ENCODE measurements at places on chromosomes 4 and X.
A peak's percentile ranks its signal among the peaks of the same experiment; 100 is the strongest.

- H3K4me3 ChIP-seq = no peak overlapping the region
- H3K27ac ChIP-seq = no peak overlapping the region
- H3K4me1 ChIP-seq = no peaks in the 10 kb centered on the region
- no peak for ATAC-seq
Measured at GRCh38 chr4:47340914-47341313, 122.6 kb downstream of the COMMD8 start.

DNA sequence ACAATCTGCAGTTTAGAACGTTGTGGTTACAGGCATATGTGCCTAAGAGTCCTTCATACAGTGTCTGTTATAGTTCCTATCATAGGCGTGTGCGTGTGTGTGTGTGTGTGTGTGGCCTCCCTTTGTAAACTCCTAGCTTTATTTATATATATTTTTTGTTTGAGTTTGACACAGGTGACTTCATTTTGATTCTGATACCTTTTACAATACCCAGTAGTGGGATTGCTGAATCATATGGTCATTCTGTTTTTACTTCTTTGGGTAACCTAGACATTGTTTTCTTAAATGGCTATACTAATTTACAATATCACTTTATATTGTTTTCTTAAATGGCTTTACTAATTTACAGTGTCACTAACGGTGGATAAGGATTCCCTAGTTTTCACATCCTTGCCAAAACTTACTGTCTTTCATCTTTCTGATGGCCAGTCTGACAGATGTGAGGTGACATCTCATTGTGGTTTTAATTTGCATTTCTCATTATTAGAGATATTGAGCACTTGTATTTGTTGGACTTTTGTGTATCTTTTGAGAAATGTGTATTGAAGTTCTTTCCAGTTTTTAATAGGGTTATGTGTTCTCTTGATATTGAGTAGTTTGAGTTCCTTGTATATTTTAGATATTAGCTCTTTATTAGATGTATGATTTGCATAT lies 211.1 kb upstream of the NUDT6 start:
- no peaks in the 10 kb centered on the region for H3K36me3 ChIP-seq
- ATAC-seq = no peak
- no peak overlapping the region for H3K27ac ChIP-seq
- no peaks in the 10 kb centered on the region for H3K27me3 ChIP-seq
- H3K4me1 ChIP-seq = no peaks in the 10 kb centered on the region

GRCh38 chr4:132383571-132384199 lies 765.4 kb upstream of the PCDH10 start:
- H3K27me3 ChIP-seq = no peaks in the 10 kb centered on the region
- no peaks in the 10 kb centered on the region for H3K4me1 ChIP-seq
- no peak for ATAC-seq
- H3K36me3 ChIP-seq = no peaks in the 10 kb centered on the region
- no peak overlapping the region for H3K4me3 ChIP-seq
- H3K27ac ChIP-seq = no peak overlapping the region

DNA sequence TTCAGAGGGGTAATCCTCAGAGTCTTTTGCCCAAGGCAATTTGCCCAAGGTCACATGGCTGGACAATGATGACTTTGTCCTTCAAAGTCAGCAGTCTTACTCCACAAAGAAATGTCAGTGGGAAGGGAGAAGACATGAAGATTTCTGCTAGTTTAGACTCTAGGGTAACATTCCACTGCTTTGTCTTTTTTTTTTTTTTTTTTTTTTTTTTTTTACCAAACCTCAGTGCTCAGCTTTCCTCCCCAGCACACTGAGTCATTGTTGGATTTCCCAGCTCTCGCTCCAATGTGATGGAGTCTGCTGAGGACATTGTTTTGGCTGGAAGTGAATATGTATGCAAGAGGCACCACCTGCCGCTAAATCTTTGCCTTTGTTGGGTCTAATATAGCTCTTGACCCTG lies 7.2 kb upstream of the C1QTNF7 start:
- peak overlapping the region; percentile 92 for H3K27ac ChIP-seq
- peaks cover 85% of the 10 kb centered on the region for H3K4me1 ChIP-seq
- no peaks in the 10 kb centered on the region for H3K36me3 ChIP-seq
- no peak overlapping the region for H3K4me3 ChIP-seq

- H3K36me3 ChIP-seq = no peaks in the 10 kb centered on the region
- H3K27me3 ChIP-seq = no peaks in the 10 kb centered on the region
- no peaks in the 10 kb centered on the region for H3K4me1 ChIP-seq
- no peak overlapping the region for H3K4me3 ChIP-seq
- no peak for ATAC-seq
- no peak overlapping the region for H3K27ac ChIP-seq
Measured at GRCh38 chr4:12701384-12701783, 782.8 kb downstream of the RAB28 start.

DNA sequence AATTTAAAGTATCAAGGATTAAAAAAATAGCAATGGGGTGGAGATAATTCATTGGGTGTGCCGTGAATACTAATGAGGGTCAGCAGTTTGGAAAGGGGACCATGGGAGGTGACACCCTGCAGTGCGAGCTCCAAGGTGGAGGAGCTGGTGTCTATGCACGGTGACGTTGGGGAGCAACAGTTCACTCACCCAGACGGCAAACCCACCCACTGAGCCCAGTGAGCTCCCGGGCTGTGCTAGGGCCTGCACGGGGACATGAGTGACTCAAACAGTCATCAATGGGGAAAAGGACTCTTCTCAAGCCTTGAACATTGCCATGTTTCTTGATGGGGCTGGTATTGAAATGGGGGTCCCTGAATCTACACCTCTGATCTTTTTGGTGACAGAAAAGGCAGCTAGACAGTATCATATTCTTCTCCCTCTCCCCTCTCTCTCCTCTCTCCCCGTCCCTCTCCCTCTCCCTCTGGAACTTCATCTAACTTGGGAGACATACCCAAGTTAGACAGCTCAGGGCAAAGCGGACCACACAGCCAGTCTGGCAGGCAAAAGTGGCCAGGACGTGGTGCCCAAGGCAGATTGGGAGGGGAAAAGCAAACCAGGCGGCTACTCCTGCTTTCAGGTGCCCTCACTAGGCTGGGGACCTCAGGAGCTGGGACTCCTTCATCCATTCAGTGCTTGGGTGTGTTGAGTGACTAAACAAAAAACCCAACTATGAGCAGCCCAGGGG lies 26.3 kb upstream of the PPP2R2C start:
- H3K4me3 ChIP-seq = no peak overlapping the region
- H3K4me1 ChIP-seq = peaks cover 3% of the 10 kb centered on the region
- peaks cover 22% of the 10 kb centered on the region for H3K27me3 ChIP-seq
- H3K27ac ChIP-seq = no peak overlapping the region
- no peak for ATAC-seq

DNA sequence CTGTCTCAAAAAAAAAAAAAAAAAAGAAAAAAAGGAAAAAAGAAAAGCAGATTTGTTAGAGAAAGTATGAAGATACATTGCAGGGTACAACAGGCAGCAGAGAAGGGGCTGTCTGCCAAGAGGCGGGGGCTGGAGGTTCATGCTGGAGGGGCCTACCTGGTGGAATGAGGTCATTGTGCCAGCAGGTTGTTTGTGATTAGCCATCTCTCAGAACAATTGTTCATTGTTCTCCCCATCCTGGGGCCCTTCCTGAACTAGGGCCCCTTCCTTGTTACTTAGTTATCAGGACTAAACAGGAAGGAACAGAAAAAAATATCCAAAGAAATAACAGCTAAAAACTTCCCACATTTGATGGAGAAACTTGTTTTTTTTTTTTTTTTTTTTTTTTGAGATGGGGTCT lies 14.0 kb upstream of the GPKOW start:
- no peak overlapping the region for H3K4me3 ChIP-seq
- no peak for ATAC-seq
- no peak overlapping the region for H3K27ac ChIP-seq
- no peaks in the 10 kb centered on the region for H3K4me1 ChIP-seq
- H3K27me3 ChIP-seq = no peaks in the 10 kb centered on the region
- no peaks in the 10 kb centered on the region for H3K36me3 ChIP-seq

DNA sequence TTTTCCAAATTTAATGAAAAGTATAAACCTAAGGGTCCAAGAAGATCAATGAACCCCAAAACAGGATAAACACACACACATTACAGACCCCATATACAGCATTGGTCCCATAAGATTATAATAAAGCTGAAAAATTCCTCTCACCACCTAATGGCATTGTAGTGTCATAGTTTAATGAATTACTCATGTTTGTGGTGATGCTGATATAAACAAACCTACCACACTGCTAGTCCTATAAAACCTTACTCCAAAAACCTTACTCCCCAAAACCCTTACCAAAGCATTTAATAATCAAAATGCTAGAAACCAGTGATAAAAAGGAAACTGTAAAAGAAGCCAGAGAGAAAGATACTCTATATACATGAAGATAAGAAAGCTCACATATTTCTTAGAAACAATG lies 148.1 kb upstream of the SH3RF1 start:
- no peak overlapping the region for H3K27ac ChIP-seq
- no peak overlapping the region for H3K4me3 ChIP-seq
- no peak for ATAC-seq
- no peaks in the 10 kb centered on the region for H3K27me3 ChIP-seq

All from gastroesophageal sphincter (tissue), 4 donors.